ENCODE measurements at places on chromosomes 11 and 22.

DNA sequence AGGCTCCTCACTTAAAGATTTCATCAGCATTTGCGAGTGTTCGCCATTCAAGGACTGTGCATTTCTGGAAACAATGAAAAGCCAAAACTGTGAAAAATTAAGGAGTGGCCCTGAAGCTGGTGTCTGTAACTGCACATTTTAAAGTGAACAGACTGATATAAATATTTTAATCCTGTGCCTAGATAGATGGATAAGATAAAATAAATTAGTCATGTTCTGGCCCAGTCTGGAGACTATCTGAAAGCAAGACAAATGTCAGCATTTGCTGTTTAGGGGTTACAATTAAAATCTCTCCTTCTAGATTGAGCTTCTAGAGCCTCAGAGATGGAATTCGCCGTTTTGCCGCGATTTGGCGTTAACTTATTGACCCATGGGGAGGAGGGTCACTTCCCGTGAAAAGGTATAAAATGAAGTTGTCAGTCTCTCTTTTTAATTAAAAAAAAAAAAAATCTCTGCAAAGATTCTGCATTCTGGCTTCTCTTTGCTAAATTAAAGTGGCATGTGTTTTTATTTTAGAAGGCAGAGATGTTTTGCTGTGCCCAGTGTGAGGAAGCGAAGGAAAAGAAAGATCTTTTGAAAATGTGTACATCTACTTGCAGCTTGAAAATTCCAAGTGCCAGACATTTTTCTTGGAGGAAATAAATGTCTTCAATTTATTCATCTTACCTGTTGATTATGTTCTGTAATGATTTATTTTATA is 79.7 kb upstream of the WNT7B start:
- no peak for DNase-seq

- DNase-seq = no peak
These were observed 9.3 kb downstream of the MIF start for GRCh38 chr22:23903328-23903971.

GRCh38 chr11:33674035-33674814 is 26.4 kb downstream of the C11orf91 start:
- no peak for DNase-seq

DNA sequence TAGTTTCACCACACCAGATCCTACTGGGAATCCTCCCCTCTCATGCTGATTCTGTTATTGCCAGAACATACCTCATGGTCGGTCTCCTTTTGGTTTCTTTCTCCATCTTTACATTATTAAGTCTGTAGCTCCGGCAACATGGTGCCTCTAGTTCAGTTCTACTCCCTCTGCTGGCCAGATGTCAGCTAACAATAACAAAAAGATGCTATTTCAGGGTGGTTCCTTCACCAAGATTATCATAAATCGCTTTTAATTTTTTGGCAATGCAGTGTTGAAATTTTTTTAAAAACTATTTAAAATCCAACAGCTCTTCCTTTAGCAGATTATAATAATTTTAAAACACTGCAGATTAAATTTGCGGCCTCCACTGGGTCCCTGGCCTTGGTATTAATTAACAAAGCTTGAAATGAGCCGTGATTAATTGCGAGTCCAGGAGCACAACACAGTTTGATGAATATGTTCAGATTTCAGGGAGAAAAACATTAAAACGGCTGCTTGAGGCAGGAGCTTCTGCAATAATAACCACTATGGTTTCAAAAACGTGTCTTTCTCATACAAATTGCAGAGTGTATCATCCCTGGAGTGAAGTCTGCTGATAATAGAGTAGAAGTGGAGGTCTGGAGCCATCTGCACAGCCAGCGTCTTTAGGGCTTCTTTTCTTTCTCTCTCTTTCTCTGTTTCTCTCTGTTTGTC is 492.9 kb upstream of the KIRREL3 start:
- DNase-seq = no peak

DNA sequence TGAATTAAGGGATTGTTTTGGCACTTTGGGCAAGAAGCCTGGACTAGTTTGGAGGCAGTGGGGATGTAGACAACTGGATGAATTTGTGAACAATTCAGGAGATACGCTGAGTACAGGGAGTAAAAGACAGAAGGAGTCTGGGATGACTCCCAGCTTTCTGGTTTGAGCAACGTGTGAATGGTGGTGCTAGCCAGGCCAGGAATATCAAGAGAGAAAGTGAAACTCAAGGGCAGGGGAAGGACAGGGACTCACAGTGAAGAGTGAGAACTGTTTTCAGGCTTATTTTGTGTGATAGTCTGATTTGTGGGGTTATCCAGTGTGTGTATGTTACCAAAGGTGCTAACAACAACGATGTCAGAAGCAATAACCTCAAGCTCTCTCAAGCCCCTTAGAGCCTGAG is 15.9 kb downstream of the CHRM1 start:
- no peak for DNase-seq

DNA sequence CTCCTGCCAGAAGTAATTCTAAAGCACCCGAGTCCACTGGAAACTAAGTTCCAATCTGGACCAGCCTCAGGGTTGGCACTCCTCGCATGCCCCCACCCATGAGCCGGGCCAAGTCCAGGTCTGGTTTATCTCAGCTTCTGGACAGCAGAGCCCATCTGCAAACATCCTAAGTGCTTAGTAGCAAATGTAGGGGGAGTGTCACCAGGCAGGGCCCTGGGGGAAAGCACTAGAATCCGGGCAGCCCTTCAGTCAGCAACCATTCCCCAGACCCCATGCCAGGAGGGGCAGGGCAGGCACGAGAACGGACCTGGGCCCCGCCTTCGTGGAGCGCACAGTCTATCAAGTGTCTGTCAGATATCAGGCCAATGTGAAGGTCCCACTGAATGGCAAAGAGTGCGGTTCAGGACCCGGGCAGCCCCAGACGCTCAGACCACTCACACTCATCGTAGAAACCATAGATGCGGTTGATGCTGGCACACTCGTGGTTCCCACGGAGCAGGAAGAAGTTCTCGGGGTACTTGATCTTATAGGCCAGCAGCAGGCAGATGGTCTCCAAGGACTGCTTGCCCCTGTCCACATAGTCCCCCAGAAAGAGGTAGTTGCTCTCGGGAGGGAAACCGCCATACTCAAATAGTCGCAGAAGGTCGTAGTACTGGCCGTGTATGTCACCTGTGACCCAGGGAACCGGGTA is 1.3 kb downstream of the PPP1CA start:
- DNase-seq = no peak

DNA sequence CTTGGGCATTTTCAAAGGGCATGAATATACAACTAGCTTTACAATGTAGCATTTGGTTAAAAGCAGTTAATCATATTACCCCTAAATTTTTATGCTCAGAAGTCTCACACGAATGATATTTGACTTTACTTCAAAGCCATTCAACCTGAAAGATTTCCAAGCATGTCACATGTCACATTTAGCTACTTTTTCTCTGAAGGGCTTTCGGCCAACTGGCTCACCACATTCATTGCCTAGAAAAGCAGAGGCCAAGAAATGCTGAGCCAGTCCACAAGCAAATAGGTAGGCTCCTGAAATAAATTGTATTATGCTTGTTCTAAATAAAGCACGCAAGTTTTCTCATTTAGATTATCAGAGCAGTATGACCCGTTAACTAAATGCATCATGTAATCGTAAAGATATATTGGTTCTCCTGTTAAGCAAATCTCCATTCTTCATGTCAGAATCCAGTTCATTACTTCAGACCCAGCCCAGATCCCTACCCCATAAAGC is 30.6 kb downstream of the PAX6 start:
- no peak for DNase-seq

DNA sequence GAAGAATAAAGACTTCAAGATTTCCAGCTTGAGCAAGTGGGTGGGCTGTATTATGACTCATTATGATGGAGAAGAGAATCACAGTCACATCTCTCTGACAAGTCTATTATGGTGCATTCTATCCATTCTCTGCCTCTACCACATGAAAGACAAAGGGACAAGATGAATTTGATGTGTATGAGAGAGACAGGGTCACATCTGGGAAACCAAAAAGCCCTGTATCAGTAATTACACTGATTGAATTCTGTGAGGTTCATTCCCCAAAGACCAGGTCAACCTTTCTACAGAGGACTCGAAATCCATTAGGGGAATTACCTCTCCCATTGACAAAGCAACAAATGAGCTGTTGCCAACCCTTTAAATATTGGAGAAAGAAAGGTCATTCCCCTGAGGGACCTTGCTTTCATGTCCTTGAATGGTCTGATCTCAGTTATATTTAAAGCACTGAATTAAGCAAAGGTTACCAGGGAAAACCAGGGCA is 109.6 kb downstream of the USP35 start:
- no peak for DNase-seq

GRCh38 chr11:10858439-10859325 is 829 bp upstream of the ZBED5 start:
- DNase-seq = peak; percentile 15

GRCh38 chr11:128420951-128421350 is 166.4 kb downstream of the ETS1 start:
- DNase-seq = no peak

All from stimulated activated CD8-positive, alpha-beta memory T cell treated with anti-CD3 and anti-CD28 coated beads, Interleukin-15, amount 100 ng/mL, for 48 hours (primary cell).